ENCODE measurements at places on chromosomes 7 and 10. TPM values are rescaled to one million over a fixed set of nuclear protein-coding genes. Genes with fewer than 3 reads are reported as not detected.
A peak's percentile ranks its signal among the peaks of the same experiment; 100 is the strongest.

The MEST gene
- 132 TPM for total RNA-seq

The MMD2 gene
- total RNA-seq = not detected

- H3K36me3 ChIP-seq = no peaks in the 10 kb centered on the region
- peaks cover 3% of the 10 kb centered on the region for H3K4me1 ChIP-seq
- no peak overlapping the region for H3K4me3 ChIP-seq
- H3K27ac ChIP-seq = no peak overlapping the region
- no peaks in the 10 kb centered on the region for H3K27me3 ChIP-seq
- DNase-seq = peak; percentile 76
These were observed 421.4 kb downstream of the SDK1 start for GRCh38 chr7:3722396-3722922.

The CASP7 gene
- total RNA-seq = 27.3 TPM

The TAF5 gene
- 4.1 TPM for total RNA-seq

The CLEC2L gene
- not detected for total RNA-seq

GRCh38 chr7:145106001-145106400 is 270.1 kb upstream of the TPK1 start:
- no peaks in the 10 kb centered on the region for H3K27me3 ChIP-seq
- no peaks in the 10 kb centered on the region for H3K4me1 ChIP-seq
- H3K27ac ChIP-seq = no peak overlapping the region
- H3K36me3 ChIP-seq = no peaks in the 10 kb centered on the region
- no peak overlapping the region for H3K4me3 ChIP-seq

The CTTNBP2 gene
- 9.0 TPM for total RNA-seq

DNA sequence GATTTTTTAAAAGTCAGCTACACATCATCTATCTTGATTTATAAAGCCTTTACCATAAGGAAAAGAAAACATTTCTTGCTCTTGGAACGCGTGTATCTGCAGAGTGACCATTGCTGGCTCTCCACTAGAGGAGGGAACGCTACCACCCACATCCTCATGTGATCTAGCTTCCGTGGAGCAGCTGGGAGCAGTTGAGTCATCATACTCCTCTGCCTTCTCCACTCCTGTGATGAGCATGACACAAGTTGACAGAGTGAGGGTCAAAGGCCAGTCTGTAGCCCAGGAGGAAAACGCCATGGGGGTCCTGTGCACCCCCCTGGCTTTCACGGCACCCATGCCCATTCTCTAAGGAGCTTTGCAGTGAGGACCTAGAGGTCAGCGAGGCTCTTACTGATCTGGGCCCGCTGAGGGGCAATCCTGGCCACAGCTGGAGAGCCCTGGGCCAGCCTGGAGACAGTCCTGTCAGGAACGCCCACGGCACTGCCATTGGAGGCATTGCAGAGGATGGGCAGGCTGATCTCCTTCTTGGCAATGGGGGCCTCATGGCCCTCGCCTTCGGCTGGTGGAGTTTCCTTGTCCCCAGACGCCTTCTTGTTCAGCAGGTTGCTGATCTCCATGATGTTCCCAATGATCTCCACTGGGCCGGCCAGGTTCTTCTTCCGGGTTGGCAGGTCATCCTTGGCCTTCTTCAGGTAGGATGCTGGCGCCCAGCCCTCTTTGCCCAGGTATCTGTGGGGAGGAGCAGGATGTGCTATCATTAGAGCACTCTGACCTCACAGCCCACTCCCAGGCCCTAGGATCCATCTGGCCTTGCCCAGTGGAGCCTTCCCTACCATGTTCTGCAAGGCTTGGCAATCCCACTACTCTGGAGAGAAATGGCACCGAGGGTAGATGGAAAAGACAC is 119.2 kb downstream of the NEURL1 start:
- no peak overlapping the region for H3K4me3 ChIP-seq
- peaks cover 32% of the 10 kb centered on the region for H3K36me3 ChIP-seq
- no peaks in the 10 kb centered on the region for H3K27me3 ChIP-seq
- H3K4me1 ChIP-seq = no peaks in the 10 kb centered on the region
- H3K27ac ChIP-seq = no peak overlapping the region
- DNase-seq = no peak

DNA sequence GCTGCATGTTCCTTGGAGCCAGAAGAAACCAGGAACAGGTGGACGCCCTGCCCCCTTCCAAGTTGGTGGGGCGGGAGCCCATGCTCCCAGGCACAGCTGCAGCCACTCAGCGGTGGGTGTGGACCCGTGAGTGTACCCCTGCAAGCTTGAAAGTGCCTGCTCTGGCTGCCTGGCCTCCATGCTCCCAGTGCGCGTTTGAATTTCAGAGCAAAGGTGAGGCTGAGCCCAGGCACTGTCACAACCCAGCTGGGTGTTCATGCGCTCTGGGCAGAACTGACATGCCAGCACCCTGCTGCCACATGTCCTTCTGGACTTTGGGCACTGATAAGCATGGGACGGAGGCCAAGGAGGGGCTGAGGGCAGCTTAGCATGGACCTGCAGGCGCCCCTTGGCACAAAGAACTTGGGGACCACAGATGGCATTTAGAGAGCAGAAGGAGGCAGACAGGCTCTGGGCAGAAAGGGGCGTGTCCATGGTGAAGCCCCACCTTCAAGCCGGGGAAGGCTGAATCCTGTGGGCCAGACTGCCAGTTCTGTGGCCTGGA is 402.0 kb upstream of the NRG3 start:
- no peaks in the 10 kb centered on the region for H3K27me3 ChIP-seq
- H3K4me3 ChIP-seq = no peak overlapping the region
- peak; percentile 75 for DNase-seq
- H3K36me3 ChIP-seq = no peaks in the 10 kb centered on the region
- no peaks in the 10 kb centered on the region for H3K4me1 ChIP-seq

DNA sequence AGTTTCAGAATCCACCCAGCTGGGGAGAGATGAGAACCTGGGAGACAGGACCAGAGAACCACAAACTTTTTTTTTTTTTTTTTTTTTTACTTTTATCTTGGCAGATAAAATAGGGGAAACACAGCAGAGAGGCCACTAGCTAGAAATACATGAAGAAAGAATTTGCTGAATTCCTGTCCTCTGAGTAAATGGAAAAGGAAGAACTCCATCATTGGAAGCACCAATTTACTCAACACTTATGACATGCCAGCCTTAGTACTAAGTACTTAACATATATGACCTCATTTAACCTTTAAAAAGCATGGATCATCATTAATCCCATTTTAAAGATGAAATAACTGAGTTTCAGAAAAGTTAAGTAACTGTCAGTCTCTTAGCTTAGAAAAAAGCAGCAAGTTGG is 343.0 kb upstream of the NPSR1 start:
- no peak for DNase-seq
- no peaks in the 10 kb centered on the region for H3K4me1 ChIP-seq
- H3K27me3 ChIP-seq = no peaks in the 10 kb centered on the region
- no peaks in the 10 kb centered on the region for H3K36me3 ChIP-seq

DNA sequence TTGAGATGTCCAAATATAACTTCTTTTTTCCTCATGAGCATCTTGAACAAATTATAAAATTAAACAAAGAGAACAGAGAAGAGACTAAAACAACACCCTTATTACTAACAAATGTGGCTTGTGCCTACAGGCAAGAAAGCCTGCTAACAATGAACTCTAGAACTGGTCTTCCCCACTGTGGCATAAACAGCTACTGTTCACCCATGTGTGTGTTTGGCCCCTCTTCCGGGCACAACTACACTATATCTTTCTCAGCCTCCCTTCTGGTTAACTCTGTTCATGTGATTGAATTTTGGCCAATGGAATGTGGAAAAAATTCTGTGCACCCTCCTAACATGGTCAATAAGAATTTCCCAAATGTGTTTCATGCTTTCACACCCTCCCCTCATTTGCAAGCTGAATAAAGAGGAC is 117.0 kb downstream of the KBTBD2 start:
- H3K4me3 ChIP-seq = no peak overlapping the region
- no peak overlapping the region for H3K27ac ChIP-seq
- no peaks in the 10 kb centered on the region for H3K4me1 ChIP-seq
- H3K27me3 ChIP-seq = no peaks in the 10 kb centered on the region

The ZMIZ1 gene
- total RNA-seq = 210 TPM

The TRPV5 gene
- not detected for total RNA-seq

- H3K36me3 ChIP-seq = no peaks in the 10 kb centered on the region
- H3K27me3 ChIP-seq = no peaks in the 10 kb centered on the region
- peaks cover 23% of the 10 kb centered on the region for H3K4me1 ChIP-seq
- H3K4me3 ChIP-seq = no peak overlapping the region
- no peak overlapping the region for H3K27ac ChIP-seq
These were observed 268.5 kb downstream of the ADK start for GRCh38 chr10:74419491-74419951.

The PIP gene
- not detected for total RNA-seq

- no peaks in the 10 kb centered on the region for H3K27me3 ChIP-seq
- no peak overlapping the region for H3K4me3 ChIP-seq
- peak overlapping the region; percentile 79 for H3K27ac ChIP-seq
- DNase-seq = no peak
These were observed 189.9 kb downstream of the PPP1R9A start for GRCh38 chr7:95097291-95097690.

DNA sequence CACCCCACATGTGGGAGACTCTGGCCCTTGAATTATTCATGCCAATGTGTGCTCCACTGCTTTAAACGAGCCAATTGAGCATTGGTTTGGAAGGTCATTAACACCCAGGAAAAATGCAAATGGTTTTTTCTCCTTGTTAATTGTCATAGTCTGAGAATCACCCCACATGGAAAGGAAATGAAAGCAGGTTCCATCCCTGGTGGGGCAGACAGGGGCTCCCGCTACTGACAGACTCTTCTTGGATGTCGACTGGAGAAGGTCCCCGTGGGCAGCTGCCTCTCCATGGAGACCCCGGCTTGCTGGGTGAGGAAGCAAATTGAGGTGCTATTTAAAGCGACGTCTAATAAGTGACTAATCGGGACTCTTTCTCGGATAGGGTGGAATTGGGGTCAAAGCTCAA is 32.0 kb upstream of the EN2 start:
- peak; percentile 19 for DNase-seq
- H3K4me1 ChIP-seq = no peaks in the 10 kb centered on the region
- H3K4me3 ChIP-seq = no peak overlapping the region

- H3K36me3 ChIP-seq = no peaks in the 10 kb centered on the region
- peaks cover 18% of the 10 kb centered on the region for H3K4me1 ChIP-seq
- peak overlapping the region; percentile 62 for H3K4me3 ChIP-seq
- peak overlapping the region; percentile 82 for H3K27ac ChIP-seq
- DNase-seq = no peak
These were observed 448 bp upstream of the PTER start for GRCh38 chr10:16436367-16436757.

The UBTD1 gene
- total RNA-seq = 12.3 TPM

GRCh38 chr10:132909491-132910071 is 32.8 kb downstream of the CFAP46 start:
- no peaks in the 10 kb centered on the region for H3K4me1 ChIP-seq
- H3K4me3 ChIP-seq = no peak overlapping the region
- H3K27me3 ChIP-seq = no peaks in the 10 kb centered on the region
- peak; percentile 64 for DNase-seq
- no peaks in the 10 kb centered on the region for H3K36me3 ChIP-seq

DNA sequence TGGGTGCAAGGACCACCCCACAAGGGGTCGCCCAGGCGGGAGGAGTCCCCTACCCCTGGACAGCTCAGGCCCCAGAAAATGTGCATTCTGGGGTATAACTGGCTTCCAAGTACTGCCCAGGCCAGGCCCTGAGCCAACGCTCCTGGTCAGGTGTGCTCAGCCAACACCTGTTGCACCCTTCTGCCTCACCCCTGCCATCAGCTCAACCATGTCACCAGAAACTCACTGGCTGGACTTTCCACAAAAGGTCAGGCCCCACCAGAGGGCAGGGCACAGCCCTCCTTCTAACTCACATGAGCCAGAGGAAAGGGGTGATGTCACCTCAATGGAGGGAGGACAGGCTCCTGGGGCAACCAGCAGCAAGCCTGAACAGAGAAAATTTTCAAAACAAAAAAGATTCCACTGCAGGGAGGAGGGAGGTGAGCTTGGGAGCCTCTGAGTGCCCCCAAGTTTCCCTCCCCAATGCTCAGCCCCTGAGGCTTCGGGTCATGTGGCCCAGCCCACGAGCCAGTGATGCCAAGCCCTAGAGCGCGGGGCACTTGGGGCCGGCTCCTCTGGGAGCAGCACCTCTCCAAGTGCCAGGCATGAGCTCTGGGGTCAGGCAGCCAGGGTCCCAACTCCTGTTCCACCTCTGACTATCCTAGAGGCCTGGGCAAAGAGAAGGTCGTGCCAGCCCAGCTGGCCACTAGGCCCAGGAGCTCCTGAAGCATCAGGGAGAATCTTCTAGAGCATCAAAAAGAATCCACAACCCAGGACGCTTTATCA is 2.2 kb downstream of the OGDHL start:
- peaks cover 56% of the 10 kb centered on the region for H3K27me3 ChIP-seq
- H3K27ac ChIP-seq = no peak overlapping the region
- H3K4me1 ChIP-seq = peaks cover 12% of the 10 kb centered on the region
